Mesendoderm (in vitro differentiated cells): ENCODE measurements at places on chromosomes 1 and 21.

DNA sequence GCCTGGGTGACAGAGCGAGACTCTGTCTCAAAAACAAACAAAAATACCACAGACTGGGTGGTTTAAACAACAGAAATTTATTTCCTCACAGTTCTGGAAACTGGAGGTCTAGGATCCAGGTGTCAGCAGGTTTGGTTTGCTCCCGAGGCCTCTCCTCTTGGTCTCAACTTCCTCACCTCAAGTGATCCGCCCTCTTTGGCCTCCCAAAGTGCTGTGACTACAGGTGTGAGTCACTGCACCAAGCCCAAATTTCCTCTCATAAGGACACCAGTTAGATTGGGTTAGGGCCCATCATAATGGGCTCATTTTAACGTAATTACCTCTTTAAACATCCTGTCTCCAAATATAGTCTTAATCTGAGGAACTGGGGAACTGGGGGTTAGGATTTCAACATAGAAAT lies 35.5 kb downstream of the MFSD2A start:
- DNase-seq = no peak

- no peak for DNase-seq
These were observed 90.0 kb upstream of the CAMK1G start for GRCh38 chr1:209493559-209493958.

DNA sequence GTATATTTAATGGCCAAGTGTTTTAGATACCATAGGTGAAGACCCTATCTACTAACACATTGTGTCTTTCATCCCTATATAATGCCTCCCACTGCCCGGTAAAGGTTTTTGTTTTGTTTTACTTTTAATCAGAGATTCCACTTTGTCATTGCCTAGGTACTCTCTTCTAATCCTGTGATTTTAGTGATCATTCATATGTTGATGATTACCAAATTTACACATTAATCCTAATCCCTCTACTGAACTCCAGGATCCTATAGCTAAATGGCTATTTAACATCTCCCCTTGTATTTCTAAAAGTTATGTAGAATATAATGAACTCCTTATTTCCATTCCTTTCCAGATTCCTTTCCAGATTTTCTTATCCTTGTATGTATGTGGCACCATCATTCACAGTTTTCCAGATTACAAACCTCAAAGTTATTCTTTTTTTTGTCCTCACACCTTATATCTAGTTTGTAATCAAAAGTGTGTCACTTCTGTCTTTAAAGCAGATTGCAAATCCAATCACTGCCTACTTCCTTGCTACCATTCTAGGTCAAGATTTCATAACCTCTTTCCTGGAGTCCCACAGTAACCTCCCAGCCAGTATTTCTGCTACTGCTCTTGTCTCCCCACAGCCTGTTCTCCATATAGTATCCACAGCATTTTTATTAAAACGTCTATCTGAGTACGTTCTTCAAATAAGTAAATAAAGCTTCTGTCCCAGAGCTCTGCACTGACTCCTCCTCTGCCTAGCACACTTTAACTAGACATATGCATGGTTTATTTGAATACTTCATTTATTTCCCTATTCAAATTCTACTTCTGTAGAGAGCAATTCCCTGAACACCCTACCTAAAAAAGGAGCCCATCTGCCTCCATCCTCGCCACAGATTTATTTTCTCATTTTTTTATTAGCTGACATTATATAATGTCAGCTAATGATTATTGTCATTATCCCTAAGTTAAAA lies 157.8 kb downstream of the KCNT2 start:
- no peak for DNase-seq

GRCh38 chr1:173863224-173864161 lies 4.3 kb downstream of the GAS5 start:
- no peak for DNase-seq

DNA sequence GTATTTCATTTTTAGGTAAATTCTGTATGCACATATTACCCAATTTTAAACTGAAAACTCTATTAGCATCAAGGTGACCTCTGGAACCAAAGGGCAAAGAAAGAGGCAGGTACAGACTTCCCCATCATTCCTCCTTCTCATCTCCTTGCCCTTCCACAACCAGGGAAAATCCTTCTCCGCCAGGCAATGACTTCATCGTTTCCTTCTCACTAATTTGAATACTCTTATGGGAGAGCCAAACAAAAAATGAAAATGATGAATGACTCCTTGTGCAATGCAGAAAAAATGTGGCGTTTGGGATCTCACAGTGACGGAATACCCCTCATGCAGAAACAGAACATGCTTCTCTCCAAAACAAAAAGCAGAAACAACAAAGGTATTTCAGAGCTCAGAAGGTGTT lies 83.7 kb downstream of the HLCS start:
- DNase-seq = no peak

DNA sequence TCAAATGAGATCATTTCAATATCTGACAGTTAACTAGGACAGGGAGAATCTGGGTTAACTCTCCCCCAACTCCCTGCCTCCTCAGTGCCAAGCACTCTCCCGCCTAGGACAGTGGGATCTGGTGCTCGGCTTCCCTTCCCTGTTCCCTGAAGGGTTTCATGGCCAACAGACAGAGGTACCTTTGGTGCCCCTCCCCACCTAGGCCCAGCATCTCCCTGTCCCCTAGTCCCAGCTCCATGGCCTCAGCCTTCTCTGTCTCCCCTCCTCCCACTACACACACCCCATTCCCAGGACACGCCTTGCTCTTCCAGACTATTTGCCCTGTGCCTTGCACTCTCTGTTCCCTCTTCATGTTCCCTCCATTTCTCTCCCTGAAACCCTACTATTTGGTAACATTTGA lies 77.1 kb downstream of the CD247 start:
- DNase-seq = no peak

- no peak for DNase-seq
These were observed 4.3 kb downstream of the INKA2 start for GRCh38 chr1:111734856-111735255.

DNA sequence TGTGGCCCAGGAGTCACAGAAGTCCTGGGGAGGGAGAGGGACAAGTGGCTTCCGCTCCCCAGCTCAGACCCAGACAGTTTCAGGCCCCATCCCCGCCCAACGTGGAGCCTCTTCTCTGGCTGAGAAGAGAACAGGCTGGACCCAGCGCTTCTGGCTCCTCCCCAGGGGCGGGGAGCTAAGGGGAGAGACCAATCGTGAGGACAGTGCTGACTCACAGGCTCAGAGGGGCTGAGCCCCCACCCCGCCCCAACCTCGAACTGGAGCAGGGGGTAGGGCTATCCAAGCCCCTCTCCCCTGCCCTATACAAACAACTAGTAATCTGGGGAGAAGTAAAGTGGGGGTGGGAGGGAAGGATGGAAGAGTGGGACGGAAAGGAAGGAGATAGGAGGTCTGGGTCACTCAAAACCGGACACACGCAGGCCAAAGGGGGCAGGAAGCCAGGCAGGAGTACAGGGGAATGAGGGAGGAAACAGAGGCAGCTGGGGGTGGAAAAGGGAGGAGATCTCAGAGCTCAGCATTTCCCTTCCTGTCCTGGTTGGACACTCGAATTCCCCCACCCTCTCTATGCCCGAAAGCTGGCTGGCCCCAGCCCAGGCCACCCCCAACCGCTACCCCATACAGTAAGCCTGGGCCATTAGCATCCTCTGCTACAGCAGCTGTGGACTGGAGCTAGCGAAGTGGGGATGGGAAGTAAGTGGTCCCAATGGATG lies at the start of gene SHC1:
Gene SHC1, minus strand, starts transcription at position 117 of the 710 bp plus-strand sequence. CDS start 221 bp downstream, outside the sequence.
- DNase-seq = peak; percentile 98

DNA sequence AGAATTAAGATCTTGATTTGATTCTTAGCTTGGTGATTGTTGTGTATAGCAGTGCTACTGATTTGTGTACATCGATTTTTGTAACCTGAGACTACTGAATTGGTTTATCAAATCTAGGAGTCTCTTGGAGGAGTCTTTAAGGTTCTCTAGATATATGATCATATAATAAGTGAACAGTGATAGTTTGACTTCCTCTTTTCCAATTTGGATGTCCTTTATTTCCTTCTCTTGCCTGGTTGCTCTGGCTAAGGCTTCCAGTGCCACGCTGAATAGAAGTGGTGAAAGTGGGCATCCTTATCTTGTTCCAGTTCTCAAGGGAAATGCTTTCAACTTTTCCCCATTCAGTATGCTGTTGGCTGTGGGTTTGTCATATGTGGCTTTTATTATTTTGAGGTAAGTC lies 61.5 kb upstream of the LYST start:
- DNase-seq = no peak

- DNase-seq = peak; percentile 92
These were observed 25.1 kb upstream of the TP53BP2 start for GRCh38 chr1:223870617-223871574.

GRCh38 chr1:221439008-221439746 lies 302.7 kb downstream of the DUSP10 start:
- peak; percentile 77 for DNase-seq

DNA sequence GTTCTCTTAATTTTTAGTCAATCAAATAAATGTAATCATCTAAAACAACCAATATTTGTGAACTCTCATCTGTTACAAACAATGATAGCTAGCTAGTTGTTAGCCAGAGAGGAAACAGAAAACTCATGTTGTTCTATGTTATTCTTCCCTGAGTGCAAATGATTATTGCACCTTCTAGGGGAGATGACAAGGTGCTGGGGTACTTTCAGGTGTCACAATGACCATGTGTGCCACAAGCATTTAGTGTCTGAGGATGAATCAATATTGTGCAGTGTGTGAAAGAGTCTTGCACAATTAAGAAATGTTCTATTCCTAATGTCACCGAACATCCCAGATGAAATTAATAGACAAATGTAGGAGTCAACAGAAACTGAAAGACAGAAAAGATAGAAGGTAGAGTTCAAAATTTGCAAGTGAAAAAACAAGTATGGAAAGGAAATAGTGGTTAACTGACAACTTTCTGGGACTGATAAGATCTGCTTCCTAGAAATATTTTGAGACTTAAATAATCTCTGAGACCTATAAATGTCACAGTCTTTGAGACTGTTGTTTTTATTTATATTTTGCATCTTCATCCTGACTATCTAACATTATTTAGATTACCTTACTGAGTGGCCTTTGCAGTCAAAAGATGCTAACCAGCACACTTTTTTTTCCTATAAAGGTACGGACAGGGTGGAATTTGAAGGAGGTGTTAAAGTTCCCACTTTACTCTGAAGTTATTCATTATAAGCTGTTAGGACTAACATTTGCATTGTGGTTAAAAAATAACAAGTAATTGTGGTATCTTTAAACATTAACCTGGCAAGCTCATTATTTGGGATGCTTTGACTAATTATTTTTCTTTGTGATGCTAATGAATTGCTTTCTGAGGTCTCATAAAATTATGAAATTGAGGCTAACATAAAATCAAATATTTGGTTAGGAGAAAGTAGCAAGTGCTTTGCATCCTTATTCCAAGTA lies 21.6 kb upstream of the DPYD start:
- DNase-seq = no peak

DNA sequence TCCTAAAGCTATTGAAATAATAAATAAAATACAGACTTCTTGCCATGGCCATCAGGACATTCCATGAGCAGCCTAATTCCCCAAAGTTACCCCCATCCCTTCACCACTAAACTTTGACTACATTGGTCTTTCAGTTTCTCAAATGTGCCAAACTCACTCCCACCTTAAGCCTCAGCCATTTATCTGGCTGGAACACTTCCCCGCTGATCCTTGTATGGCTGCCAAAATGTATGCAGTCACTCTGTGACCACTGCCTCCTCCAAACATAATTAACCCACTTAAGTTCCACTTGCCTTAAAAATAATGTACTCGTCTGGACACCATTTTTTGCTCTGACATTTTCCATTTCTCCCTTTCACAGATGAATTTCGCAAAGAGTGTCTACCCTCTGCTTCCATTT lies 407.4 kb downstream of the NTNG1 start:
- no peak for DNase-seq

DNA sequence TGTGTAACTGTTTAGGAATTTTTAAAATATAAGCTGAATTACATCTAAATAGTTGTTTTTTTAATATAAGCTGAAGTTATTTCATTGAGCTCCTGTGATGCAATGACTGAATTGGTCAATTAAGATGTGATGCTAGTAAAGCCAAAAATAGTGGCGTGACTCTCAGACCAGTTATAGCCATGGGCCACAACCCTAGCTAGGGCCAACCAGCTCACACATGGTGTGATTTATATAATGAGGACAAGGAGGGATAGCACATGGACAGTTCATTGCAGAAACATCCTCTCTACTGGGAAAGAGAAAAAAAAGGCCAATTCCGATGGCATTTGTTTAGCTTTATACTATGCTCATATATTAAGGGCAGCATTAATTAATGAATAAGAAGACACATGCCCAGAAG lies 119.3 kb upstream of the PROX1 start:
- DNase-seq = no peak

- no peak for DNase-seq
These were observed 125.9 kb downstream of the DMRTB1 start for GRCh38 chr1:53585129-53585528.

DNA sequence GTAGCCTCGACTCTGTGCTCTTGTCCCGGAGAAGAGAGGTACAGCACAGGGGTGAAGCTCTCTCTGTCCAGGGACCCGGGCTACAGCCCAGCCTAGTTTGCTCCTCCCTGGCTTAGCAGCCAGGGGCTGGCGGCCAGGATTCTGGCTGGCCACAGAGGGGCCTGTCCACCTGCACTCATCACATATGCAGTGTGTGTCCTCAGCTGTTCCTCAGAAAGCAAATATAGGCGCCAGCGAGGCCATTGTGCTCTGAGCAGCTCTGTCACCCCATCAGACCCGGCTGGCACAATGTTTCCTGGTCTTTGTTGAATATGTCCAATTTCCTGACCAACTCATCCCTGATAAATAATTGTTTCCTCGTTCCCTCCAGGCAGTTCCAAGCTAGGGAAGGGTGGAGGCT lies 28.5 kb downstream of the KCND3 start:
- no peak for DNase-seq

DNA sequence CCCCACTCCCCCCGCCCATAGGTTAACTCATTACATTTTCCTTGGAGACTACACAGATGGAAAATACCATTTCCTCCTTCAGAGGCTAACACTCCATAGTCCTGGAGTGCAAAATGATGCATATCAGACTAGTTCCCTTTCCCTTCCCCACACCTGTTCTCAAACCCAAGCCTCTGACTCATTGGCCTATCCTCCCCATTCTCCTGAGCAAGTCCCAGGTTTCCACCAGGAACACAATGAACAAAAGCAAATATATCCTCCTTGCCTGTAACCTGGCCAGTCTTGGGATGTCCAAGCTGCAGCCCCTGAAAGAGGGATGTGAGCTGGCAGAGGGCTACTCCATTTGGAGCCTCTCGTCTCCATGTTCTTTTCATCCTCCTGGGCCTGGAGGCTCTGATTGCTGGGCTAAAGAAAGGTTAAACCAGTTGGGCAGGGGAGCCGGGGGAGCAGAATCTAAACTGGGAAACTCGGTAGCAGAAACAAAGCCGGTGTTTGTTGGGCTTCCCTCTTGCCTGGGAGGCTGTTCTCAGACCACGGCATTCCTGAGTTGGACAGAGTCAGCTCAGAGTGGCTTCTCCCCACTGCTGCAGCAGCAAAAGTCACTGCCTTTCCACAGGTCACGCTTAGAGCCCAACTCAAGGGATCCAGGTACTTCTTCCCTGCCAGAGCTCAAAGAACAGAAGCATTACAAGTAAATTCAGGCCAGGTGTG lies 13.9 kb downstream of the SSR2 start:
- DNase-seq = no peak

DNA sequence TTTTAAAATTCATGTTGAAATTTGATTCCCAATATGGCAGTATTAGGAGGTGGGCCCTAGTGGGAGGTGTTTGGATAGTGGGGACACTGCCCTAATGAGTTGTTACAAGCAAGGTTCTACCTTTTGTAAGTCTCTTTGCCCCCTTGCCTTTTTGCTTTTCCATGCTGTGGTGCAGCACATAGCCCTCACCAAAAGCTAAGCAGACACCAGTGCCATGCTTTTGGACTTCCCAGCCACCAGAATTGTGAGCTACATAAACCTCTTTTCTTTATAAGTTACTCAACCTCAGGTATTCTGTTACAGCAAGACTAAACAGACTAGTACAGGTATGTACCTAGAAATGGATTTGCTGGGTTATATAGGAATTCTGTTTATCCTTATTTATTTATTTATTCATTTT lies 13.7 kb downstream of the ZMYM4 start:
- no peak for DNase-seq
